ENCODE measurements at places on chromosomes 2 and 18. TPM values are rescaled to one million over a fixed set of nuclear protein-coding genes. Genes with fewer than 3 reads are reported as not detected.

The AQP4 gene
- total RNA-seq = 0.35 TPM

- peaks cover 3% of the 10 kb centered on the region for H3K4me1 ChIP-seq
- H3K4me3 ChIP-seq = peak overlapping the region; percentile 82
- no peaks in the 10 kb centered on the region for H3K27me3 ChIP-seq
Observed at GRCh38 chr2:36355890-36356297, 316 bp downstream of the CRIM1 start.

- no peaks in the 10 kb centered on the region for H3K36me3 ChIP-seq
- no peak overlapping the region for H3K27ac ChIP-seq
- no peaks in the 10 kb centered on the region for H3K27me3 ChIP-seq
- no peaks in the 10 kb centered on the region for H3K4me1 ChIP-seq
- DNase-seq = no peak
- no peak overlapping the region for H3K4me3 ChIP-seq
Observed at GRCh38 chr2:7952046-7952745, 729.7 kb upstream of the ID2 start.

GRCh38 chr2:160168878-160169277 lies 31.2 kb downstream of the ITGB6 start:
- no peaks in the 10 kb centered on the region for H3K27me3 ChIP-seq
- H3K4me1 ChIP-seq = no peaks in the 10 kb centered on the region
- H3K36me3 ChIP-seq = no peaks in the 10 kb centered on the region
- H3K4me3 ChIP-seq = no peak overlapping the region

GRCh38 chr2:130371723-130372054 lies 15.8 kb downstream of the PTPN18 start:
- H3K4me1 ChIP-seq = no peaks in the 10 kb centered on the region
- H3K27ac ChIP-seq = peak overlapping the region; percentile 84
- H3K27me3 ChIP-seq = no peaks in the 10 kb centered on the region
- peak overlapping the region; percentile 86 for H3K4me3 ChIP-seq
- no peak for DNase-seq

- no peaks in the 10 kb centered on the region for H3K36me3 ChIP-seq
- no peaks in the 10 kb centered on the region for H3K4me1 ChIP-seq
- H3K27me3 ChIP-seq = no peaks in the 10 kb centered on the region
- no peak overlapping the region for H3K4me3 ChIP-seq
- DNase-seq = no peak
Observed at GRCh38 chr2:36462311-36462935, 106.8 kb downstream of the CRIM1 start.

DNA sequence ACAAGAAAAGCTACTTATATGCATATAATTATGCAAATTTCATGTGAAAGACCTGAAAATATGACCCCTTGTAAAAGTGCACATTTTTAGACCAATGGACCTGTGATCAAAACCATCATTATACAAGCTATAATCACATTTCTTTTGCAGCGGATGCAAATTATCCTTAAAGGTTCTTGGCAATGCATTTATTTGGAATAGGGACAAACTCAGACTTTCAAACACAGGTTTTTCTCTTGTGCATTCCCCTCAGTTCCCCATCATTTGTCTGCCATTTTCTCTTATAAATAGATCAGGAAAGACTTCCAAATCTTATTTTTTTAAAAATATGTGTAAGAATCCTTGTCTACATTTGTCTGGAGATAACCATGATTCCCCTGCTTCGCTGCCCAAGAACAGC lies 954.2 kb upstream of the NRXN1 start:
- DNase-seq = no peak
- H3K27ac ChIP-seq = no peak overlapping the region
- no peaks in the 10 kb centered on the region for H3K36me3 ChIP-seq
- H3K27me3 ChIP-seq = no peaks in the 10 kb centered on the region
- H3K4me3 ChIP-seq = no peak overlapping the region
- H3K4me1 ChIP-seq = no peaks in the 10 kb centered on the region

The TCF23 gene
- 0.05 TPM for total RNA-seq

GRCh38 chr2:4427083-4427482 lies 723.7 kb downstream of the DCDC2C start:
- no peak for DNase-seq
- H3K4me1 ChIP-seq = no peaks in the 10 kb centered on the region
- no peaks in the 10 kb centered on the region for H3K36me3 ChIP-seq
- H3K27me3 ChIP-seq = no peaks in the 10 kb centered on the region

GRCh38 chr2:9660781-9661180 lies 30.0 kb upstream of the YWHAQ start:
- no peak for DNase-seq
- H3K4me1 ChIP-seq = no peaks in the 10 kb centered on the region
- no peaks in the 10 kb centered on the region for H3K36me3 ChIP-seq
- no peaks in the 10 kb centered on the region for H3K27me3 ChIP-seq
- no peak overlapping the region for H3K4me3 ChIP-seq

DNA sequence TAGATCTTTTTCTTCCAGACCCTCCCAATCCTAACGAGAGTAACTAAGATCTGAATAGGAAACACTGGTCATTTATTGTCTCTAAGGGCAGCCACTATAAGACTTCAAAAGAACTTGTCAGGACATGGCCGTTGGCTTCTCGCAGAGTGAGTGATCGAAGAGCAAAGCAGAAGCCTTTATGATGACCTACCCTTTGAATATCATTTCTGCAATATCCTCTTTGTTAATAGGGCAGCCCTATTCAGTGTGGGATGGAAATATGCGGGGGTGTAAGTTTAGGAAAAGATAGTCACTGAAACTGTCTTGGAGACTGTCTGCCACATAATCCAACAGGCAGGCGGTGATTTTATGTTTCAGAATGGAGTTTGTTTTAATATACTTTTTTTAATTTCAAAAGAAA lies 70.9 kb downstream of the FBXO36 start:
- no peaks in the 10 kb centered on the region for H3K27me3 ChIP-seq
- H3K4me3 ChIP-seq = no peak overlapping the region
- H3K4me1 ChIP-seq = no peaks in the 10 kb centered on the region
- H3K27ac ChIP-seq = no peak overlapping the region

DNA sequence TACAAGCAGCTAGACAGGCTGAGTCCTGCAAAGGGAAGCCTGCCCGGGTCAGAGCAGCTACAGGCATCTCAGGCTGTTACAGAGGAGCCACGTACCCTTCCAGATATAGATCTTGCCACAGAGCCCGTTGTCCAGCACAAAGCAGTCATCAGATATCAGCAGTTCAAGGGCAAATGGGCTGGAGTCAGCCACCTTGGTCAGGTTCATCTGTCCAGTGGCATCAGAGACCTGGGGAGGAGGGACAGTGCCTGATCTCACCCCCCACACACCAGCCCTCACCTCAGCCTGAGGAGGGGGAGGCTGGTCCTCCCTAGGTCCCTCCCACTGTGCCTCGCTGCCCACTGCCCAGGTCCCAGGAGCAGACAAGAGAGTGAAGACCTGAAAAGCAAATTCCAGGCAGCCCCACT lies 12.2 kb downstream of the CAPG start:
- H3K27me3 ChIP-seq = no peaks in the 10 kb centered on the region
- H3K27ac ChIP-seq = no peak overlapping the region
- no peaks in the 10 kb centered on the region for H3K36me3 ChIP-seq
- no peaks in the 10 kb centered on the region for H3K4me1 ChIP-seq

- DNase-seq = no peak
- no peaks in the 10 kb centered on the region for H3K27me3 ChIP-seq
- no peaks in the 10 kb centered on the region for H3K4me1 ChIP-seq
- no peaks in the 10 kb centered on the region for H3K36me3 ChIP-seq
- H3K27ac ChIP-seq = no peak overlapping the region
Observed at GRCh38 chr2:55025627-55026026, 24.6 kb downstream of the RTN4 start.

The THOC1 gene
- total RNA-seq = 32.9 TPM
